MM.1S (cell line): ENCODE measurements at places on chromosomes 3 and 15.

- DNase-seq = no peak
These were observed 60.4 kb downstream of the SMAD3 start for GRCh38 chr15:67125589-67126502.

GRCh38 chr3:171094411-171094810, 67.9 kb upstream of the SLC2A2 start:
- DNase-seq = no peak

DNA sequence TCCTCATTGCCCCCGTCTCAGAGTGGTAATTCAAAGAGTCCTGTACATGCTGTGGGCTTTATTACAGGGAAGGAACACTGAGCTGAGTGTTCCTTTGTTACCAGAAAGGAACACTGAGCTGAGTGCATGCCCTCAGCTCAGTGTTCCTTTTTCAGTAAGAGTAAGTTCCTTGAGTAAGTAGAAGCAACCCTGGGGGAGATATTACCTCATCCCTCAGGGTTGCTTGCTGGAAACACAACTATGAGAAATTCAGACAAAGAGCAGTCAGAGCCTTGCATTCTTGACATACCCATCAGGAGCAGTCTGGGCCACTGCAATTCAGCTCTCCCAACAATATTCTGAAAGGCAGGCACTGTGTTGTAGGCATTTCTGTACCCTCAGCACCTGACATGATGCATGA, 17.0 kb downstream of the CHRM5 start:
- no peak for DNase-seq

- DNase-seq = no peak
These were observed 12.4 kb downstream of the ITGA11 start for GRCh38 chr15:68419301-68420175.

DNA sequence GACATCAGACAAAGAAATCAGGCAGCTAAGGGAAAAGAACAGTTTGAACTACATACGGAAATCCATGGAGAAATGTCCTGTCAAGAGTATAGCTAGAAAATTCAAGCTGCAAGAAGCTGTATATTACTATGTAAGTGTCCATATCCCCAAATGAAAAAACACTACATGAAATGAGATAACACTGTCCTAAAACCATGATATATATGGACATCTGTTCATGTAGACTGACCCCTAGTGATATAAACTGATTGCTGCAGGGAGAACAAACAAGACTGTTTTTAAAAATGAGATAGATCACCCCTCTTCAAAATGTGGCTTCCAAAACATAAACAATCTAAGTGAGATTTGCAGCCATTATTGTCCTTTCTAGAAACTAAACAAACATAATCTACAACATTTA, 985.6 kb downstream of the EPHA3 start:
- peak; percentile 55 for DNase-seq

DNA sequence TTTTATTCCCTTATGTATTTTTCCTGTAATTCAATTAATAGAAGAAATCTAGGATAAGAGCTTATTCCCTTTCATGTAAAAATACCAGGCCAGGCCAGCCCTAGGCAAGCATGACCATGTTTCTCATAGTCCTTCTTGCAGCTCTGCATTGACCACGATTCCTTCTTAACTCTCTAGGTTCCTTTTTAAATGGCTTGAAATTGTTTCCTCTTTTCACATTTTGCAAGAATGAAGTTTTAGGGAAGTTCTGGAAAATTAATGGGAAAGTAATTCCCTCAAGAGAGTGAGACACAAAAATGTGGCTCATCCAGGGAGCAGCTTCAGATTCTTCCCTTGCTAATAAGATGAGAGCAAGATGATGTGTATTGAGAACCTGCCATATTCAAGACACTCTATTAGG, 116.5 kb upstream of the FGF7 start:
- no peak for DNase-seq

- DNase-seq = no peak
These were observed 2.3 kb upstream of the INSYN1 start for GRCh38 chr15:73755481-73755880.

- DNase-seq = no peak
These were observed 77.0 kb upstream of the PRR23C start for GRCh38 chr3:139121513-139122220.

GRCh38 chr15:23648920-23649515, 1.4 kb upstream of the MAGEL2 start:
- peak; percentile 56 for DNase-seq

GRCh38 chr3:182490596-182491491, 302.5 kb upstream of the ATP11B start:
- peak; percentile 68 for DNase-seq

DNA sequence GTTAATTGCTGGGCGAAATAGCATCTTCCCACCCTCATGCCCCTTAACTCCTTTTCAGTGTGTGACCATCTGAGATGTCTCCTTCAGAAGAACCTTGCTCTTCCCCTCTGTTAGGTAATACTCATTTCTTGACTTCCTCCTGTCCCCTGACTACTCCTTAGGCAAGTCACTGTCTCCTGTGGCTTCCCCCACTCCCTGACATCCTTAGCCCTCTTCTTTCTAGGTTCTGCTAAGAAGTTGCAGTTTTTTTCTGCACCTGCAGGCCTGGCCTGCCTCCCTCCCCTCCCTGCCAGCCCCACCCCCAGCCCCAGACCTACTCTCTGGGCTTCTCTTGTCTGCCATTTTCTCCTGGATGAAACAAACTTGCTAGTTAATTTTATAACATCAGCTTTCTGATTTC, 15.2 kb upstream of the EID1 start:
- peak; percentile 34 for DNase-seq

DNA sequence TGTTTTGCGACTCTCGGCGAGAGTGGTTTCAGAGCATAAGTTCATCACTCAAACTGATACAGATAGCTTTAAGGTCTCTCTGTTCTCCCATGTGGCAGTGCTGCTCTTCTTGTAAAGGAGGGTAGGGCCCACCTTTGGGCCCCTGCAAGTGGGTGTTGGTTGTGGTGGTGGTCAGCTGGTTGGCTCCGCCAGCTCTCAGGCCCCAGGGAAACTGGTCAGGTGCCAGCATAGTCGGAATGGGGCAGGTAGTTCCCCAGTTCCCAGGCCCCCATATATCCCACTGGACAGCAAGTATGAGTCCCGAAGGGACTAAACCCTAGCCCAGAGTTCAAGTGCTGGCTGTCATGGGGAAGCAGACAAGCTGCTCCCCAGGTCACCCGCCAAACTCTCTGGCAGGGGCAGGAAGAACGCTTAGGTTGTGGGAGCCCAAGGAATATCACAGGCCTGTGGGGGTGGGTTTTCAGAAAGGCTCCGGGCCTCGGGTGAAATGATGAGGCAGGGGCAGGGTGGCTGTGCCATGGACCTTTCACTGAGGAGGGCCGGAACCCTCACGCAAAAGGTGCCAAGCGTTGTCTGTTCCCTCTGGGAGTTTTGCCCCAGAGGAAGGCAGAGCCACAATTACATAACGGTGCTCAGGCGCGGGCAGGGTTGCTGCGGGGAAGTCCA, 185.1 kb downstream of the EFHB start:
- no peak for DNase-seq

GRCh38 chr3:45943207-45943846, at the start of gene CXCR6:
TSS of gene CXCR6 (plus strand) at chr3:45943464. CDS start at chr3:45946482, 3,018 bp downstream.
- DNase-seq = no peak

DNA sequence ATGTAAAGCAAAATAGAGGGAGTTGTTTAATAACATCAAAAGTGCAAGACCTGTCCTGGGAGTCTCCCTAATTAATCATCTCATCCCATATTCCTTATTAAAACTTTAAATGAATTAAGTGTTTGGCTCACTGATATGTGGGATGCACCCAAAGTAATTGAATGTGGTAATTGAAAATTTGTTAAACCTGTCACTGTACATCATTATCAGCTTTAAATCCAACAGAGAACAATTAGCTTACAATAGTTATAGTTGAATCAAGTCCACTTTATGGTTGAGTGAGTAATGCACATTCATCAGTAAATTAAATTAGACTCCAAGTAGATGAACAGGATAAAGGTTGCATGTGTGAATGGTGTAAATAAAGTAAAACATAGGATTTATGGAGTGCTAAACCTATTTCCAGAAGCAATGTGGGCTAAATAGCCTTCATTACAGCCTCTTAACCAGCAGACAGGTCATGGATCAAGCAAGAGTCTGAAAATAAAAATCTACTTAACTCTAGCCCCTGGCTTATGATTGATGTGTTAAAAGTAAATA, 608.2 kb upstream of the CCDC54 start:
- no peak for DNase-seq

GRCh38 chr15:68586274-68586961, 7.6 kb downstream of the CORO2B start:
- no peak for DNase-seq

DNA sequence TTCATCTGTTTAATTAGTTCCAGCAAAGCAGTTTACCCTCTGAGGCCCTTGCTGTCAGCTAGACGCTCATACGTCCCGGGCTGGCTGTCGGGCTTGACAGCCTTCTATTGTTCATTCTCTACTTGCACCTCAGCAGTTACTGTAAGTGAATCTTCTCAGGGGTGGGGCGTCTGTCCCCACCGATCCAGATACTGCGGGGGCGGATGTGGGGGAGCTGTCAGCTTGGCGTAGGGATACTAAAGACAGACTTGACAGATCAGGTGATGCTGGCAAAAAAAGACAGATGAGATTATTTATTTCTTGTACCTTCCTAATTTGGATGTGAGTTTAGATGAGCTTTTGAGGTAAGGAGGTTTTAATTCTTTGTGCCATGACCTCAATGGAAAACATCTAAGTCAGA, 315.3 kb downstream of the NR2F2 start:
- DNase-seq = no peak

GRCh38 chr3:100516838-100517237, 24.4 kb downstream of the TMEM45A start:
- no peak for DNase-seq

DNA sequence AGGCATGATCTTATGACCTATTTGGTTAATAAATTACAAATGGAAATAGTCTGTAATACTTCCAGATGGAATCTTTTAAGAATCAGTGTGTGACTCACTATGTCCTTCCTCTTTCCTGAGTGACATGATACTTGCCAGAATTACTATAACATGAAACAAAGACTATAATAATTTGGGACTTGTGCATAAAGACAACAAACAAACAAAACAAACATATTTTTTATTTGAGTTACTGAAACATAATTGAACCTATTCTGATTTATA, 1268.1 kb downstream of the OTOL1 start:
- DNase-seq = no peak

DNA sequence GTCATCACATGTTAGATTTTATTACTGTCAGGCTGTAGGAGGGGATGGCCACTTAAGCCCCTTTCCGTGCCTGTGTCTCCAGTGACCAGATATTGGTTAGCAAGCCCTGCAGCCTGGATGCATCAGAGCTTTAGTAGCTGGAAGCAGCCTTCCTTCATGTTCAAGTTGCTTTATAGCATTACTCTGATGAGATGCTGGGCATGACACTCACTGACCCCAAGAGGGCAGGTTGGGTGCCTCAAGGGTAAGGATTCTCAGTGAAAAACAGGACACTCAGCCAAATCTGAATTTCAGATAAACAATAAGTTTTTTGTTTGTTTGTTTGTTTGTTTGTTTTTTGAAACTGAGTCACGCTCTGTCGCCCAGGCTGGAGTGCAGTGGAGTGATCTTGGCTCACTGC, 68.5 kb upstream of the PTX3 start:
- no peak for DNase-seq

- DNase-seq = no peak
These were observed 25.7 kb upstream of the MYRIP start for GRCh38 chr3:39783680-39784079.

DNA sequence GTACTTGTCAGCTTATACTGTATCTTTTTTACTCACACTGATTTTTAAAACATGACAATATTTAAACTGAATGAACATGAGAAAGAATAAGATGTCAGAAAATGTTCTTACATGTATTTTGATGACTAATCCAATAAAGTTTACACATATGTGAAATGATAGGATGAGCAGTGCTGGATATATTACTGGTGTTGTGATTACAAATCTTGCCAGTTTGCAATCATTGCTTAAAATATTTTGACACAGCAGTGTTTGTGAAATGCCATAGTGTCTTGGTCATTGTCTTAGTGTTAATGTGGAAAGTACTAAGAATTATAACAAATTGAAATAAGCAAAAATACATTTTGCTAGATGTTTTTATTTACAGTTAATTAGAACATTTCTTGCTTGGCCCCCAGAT, 118.7 kb upstream of the MLF1 start:
- no peak for DNase-seq

GRCh38 chr15:32974691-32975090, 219.8 kb downstream of the FMN1 start:
- no peak for DNase-seq

DNA sequence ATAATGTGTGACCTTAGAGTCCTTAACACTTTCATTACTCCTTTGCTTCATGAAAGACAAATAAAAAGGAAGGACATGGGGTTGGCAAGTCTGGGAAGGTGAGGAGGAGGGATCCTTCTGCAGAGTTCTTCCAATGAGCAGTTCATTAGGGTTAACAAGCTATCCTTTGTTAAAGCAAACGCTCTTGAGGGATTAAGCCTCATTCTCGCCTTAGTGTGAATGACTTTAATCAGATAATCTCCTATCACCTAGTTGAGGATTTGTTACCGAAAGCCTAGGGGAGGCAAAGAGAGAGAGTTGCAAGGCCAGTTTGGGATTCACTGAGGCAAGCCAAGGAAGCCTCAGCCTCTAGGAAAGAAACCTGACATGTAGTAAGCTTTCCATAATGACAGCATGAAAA, 7.4 kb upstream of the MBNL1 start:
- DNase-seq = no peak

DNA sequence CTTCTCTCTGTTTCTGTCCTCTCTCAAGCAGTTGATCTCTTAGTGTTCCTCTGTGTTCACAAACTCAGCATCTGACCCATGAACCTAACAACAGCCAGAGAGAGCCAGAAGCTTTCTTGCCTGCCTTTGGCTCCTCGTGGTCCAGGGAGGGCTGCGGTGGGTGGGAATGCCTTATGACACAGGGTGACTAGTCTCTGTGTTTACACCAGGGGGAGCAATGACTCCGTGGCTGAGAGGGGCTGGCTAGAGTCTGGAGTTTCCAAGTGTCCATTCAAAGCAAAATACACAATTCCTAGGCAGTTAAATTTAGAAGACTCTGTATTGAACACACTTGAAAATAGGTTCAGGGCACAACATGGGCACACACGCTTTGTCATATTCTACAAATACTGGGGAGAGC, 370.0 kb upstream of the FRG2C start:
- DNase-seq = peak; percentile 33

DNA sequence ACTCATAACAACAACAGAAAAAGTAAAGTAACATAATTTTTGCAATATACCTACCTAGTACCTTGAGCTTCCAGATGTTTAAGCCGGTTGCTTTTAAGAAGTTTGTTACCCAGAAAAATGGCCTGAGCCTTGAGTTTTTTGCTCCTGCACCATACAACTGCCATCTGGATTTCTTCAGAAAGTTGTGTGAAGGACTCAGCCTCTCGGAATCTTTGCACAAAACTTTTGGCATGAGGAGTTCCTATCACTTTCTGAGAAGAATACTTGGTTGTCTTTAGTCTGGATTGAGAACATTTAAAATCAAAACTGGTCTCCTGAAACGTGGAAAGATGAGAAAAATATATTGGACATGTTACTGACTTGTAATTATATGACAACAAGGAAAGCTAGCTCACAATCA, 17.3 kb downstream of the GTPBP8 start:
- no peak for DNase-seq
